CD4-positive, alpha-beta memory T cell (primary cell): ENCODE measurements at places on chromosomes 2 and 18.
A peak's percentile ranks its signal among the peaks of the same experiment; 100 is the strongest.

GRCh38 chr2:113176696-113177355 lies 3.1 kb downstream of the PSD4 start:
- no peak for DNase-seq

- DNase-seq, result no peak
Measured at GRCh38 chr2:186749219-186749618, 55.4 kb downstream of the FAM171B start.

- no peak for DNase-seq
Measured at GRCh38 chr18:68233018-68233417, 481.9 kb downstream of the TMX3 start.

DNA sequence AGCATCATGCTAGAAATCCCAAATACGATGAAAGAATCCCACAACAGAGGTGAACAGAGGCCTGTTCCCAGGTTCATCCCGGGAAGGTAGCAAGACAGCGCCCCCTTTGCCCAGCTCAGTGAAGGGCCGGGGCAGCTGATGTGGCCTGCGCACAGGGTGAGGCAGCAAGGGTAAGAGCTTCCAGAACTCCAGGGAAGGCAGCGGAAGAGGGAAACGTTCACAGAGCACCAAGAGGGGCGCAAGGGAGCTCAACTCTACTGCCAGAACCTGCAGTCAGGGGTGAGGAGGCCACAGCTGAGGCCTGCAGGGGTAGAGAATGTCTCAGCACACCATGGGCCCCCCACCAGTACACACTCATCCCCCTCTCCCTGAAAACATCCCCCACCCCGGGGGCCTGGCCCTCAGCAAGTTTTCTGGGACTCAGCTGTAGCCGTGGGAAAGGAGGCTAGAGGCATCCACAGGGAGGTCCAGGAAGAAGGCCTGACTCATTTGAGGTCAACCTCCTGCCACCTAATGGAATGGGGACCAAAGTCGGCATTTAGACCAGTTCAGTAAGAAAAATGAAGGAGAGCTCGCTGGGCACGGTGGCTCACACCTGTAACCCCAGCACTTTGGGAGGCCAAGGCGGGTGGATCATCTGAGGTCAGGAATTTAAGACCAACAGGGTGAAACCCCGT lies 95.6 kb upstream of the ASAP2 start:
- no peak for DNase-seq

DNA sequence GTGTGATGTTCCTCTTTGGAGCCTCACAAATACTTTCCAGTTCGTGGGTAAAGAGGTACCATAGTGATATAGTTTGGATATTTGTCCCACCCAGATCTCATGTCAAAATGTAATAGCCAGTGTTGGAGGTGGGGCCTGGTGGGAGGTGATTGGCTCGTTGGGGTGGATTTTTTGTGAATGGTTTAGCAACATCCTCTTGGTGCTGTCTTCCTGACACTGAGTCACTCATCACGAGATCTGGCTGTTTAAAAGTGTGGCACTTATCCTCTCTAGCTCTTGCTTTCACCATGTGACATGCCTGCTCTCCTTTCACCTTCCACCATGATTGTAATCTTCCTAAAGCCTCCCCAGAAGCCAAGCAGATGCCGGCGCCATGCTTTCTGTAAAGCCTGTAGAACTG lies 3.0 kb upstream of the CCDC93 start:
- no peak for DNase-seq

DNA sequence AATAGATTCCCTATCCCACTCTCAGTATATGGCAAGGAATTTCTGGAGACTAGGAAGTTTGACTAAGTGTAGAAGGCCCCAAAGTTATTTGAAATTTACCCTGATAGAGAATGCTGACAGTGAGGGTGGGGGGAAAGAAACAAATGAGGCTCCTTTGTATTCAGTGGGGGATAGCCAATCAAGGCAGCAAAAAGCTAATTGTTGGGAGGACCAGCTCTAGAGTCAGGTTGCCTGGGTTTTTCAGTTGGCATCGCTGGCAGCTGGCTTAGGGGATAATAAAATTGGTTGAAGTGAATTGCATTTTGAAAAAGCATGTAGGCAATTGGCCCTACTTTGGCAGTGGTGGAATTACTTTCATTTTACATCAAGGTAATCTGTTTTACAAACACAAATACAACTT lies 79.4 kb upstream of the STAM2 start:
- no peak for DNase-seq

GRCh38 chr2:31694444-31694843 lies 113.7 kb upstream of the SRD5A2 start:
- DNase-seq, result no peak

- DNase-seq, result no peak
Measured at GRCh38 chr2:118834440-118834810, 13.0 kb downstream of the EN1 start.

DNA sequence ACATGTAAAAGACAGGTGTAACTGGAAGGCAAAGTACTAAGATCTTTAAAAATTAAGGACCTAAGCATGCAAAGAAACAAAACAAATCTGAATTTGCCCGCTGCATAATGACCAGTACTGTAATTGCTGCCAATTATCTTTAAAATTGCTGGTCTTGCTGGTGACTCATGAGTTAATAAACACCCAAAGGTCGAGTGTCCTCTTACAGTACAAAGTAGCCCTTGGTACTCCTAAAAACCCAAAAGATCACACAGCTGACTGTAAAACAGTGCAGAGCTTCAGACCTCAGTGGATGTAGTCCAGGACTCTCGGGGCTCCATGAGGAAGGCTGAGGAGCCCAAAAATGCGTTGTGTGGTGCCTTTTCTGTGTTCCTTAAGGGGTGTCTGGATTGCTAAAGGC lies 308.7 kb downstream of the CNTNAP5 start:
- no peak for DNase-seq

GRCh38 chr2:100524331-100524730 lies 38.5 kb upstream of the PDCL3 start:
- no peak for DNase-seq

DNA sequence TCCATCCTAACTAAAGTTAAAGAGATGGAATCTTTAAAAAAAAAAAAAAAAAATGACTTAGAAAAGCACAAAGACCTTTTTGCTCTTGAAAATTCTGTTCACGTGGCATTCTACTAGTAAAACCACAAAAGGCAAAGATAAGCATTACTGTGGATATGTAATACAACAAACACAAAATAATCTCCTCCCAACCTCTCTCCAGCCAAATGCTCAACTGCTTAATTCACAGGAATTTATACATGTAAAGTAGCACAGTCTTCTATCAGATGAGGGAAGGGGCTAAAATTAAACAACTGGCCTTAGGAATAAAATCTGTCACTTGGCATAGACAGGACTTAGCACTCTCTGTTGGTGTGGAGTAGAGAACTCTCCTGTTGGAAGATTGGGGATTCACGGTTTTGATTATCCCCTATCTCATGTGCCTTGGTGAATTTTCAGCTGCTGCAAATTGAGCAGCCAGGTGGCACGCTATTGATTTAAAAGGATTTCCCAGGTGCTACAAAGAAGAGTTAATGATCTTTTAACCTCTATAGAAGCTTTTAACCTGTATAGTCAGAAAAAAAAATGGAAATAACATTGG lies 57.4 kb downstream of the ATIC start:
- DNase-seq, result no peak

GRCh38 chr18:13218368-13218991 lies at the start of gene LDLRAD4:
LDLRAD4 (plus strand) TSS chr18:13218760.
- peak; percentile 44 for DNase-seq

- DNase-seq, result no peak
Measured at GRCh38 chr2:23777826-23778225, 149.1 kb downstream of the ATAD2B start.

GRCh38 chr2:43018179-43019024 lies 208.0 kb downstream of the ZFP36L2 start:
- no peak for DNase-seq
